ENCODE measurements at places on chromosomes 12 and 14.

- no peak for DNase-seq
These were observed 21.1 kb downstream of the CHFR start for GRCh38 chr12:132866251-132866828.

DNA sequence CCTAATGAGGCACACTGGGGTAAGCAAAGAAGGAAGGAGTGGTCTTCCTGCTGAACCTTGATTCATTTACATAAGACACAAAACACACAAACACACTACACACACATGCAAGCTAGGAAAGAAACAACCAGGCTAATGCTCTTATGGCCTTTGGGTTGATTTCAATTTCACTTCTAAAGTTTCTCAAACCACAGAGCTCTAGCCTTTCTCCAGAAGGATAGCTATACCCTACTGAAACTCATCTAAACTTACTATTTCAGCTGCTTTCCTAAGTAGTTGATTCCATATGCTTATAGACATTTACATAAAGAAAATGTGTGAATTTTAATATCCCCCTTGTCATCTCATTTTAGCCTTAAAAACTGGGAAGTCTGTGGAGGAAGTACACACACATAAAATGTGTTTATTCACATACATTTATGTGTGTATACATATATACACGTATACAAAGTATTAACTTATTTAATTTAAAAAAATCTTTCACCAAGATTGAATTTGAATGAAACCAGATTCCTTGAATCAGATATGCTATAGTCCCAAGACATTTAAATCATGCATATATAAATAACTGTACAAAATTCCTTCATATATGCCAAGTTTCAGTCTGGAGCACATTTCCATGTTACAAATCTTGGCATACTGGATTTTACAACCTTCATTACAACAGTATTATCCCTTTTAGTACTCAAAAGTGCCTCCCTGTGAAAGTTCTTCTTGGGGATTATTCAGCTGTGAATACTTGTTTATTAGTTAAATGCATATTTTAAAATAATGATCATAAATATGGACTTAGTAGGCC lies 231.8 kb upstream of the NPAS3 start:
- no peak for DNase-seq

GRCh38 chr14:100393906-100394732 lies 71.0 kb downstream of the SLC25A47 start:
- DNase-seq, result no peak

DNA sequence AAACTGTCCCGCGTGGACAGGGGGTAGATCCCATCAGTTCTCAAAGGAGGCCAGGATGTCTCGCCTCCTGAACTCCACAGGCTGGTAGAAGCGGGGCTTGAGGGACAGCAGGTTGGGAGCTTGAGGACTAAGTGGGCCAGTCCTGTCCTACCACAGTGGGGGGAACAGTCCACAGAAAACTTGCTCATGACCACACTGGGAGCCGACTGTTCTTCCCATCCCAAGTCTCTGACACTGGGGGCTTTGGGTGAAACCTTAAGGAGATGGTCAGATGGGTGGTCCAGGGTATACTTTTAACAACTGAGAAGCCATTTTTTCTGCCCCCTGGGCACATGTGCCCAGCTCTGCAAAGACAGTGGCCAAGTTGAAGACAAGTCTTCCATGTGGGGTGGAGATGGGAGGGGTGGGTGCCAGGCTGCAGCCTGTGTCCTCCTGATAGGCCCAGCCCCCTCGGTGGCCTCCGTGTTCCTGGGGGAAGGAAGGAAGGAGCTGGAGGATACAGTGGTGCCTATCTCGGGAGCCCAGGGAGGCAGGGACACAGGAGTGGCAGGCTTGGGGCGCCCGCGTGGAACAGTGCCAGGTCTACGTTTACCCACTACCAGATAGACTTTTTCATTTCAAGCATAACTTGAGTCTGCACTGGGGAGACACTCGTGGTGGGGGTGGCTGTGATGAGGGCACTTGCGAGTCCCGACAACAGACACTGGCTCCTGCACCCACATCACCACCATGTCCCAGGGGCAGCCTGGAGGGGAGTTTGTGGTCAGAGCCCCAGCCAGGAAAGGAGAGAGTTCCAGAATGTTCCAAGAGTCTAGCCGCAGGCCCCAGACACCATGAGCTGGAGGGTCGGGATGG lies 14.7 kb downstream of the RHOF start:
- DNase-seq, result no peak

DNA sequence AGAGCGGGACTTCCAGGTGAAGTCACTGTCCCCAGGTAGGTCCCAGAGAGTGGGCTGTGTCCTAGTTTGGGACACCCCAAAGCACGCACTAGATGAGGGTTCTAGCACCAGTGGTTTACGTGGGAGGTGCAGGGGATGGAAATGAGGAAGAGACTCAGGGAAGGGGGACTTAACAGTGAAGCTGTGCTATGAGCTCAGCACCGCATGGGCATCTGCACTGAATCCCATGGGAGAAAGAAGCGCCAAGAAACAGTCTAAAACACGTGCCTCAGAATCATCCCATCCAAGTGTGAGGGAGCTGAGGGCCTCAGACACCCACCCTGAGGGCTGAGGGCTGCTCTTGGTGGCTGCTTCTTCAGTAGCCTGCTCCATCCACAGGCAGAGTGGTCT lies 71.5 kb upstream of the ZFP36L1 start:
- DNase-seq, result no peak

DNA sequence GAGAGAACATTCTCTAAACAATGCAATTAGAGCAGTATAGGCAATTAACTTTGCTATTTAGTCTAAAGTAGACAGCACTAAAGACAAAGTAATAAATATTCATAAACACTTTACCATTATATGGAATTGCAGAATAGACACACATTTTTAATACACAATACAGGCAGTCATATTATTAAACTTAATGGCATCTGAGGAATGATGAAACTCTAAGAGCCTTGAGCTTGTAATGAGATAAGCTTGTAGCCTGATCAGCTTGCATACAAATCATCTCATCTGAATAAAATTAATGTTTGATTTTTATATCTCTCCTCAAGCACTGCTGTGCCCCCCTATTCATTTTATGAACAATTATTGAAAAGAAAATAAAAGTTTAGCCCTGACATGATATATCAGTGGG lies 107.6 kb downstream of the MGAT4C start:
- no peak for DNase-seq

DNA sequence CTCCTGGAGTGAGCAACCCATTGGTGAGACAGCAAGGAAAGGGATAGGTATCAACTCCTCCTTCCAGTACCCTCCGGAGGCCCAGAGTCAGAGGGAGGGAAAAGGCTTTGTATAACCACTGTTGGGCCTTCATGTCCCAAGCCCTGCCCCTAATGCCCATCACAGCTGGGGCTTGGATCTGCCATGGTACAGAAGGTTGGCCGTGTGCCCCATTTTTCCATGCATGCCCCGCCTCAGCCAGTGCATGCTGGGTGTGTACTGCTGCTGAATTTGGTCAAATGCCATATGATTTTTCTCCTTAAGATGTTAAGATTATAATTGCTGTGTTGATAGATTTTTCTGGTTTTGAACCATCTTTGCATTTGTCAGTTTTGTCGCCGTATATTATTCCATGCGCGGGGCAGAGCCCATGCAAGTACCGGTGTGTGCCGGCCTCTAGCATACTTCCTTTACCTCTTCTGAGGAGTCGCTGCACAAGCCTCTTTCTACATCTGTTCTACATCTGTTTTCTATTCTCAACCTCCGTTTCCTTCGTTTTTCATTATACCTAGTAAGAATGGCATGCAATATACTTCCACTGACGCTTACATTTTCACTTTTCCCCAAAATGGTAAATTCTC lies 26.6 kb downstream of the PPP2R5C start:
- DNase-seq, result no peak

- no peak for DNase-seq
These were observed 8.0 kb downstream of the DGKA start for GRCh38 chr12:55938826-55939501.

DNA sequence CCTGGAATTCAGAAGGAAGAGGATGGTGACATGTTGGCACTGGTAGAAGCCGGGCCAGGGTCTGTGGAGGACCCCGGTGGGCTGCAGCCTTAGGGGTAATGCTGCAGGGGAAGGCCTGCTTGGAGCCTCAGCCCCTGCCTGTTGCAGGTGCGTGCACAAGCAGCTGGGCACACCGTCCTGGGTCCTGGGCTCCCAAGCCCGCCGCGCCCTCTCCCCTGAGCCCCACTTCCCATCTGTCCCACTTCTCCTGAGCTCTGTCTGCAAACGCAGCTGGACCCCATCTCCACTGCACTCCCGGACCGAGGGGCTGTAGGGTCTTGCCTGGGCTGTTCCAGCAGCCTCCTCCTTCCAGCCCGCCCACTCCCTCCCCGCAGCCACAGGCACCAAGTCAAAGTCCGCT lies 116.8 kb downstream of the GLT1D1 start:
- no peak for DNase-seq

GRCh38 chr12:113936460-113936859 lies 29.7 kb downstream of the RBM19 start:
- DNase-seq, result no peak

DNA sequence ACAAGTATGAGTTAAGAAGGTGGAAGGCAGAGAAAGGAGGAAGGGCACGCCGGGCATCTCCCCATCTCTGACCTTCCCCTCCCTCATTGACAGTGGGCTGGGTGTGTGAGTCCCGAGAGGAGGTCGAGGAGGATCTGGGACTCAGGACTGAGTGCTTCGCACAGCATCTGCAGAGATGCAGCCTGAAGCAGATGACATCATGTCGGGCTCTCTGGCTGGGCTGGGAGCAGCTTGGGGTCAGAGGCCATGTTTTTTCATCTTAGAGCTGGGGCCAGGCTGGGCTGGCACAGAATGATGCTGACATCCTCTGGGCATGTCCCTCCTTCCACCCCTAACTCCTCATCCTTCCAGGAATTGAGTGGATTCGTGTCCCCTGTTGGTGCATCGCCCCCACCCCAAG lies 43.5 kb downstream of the CMKLR1 start:
- no peak for DNase-seq

DNA sequence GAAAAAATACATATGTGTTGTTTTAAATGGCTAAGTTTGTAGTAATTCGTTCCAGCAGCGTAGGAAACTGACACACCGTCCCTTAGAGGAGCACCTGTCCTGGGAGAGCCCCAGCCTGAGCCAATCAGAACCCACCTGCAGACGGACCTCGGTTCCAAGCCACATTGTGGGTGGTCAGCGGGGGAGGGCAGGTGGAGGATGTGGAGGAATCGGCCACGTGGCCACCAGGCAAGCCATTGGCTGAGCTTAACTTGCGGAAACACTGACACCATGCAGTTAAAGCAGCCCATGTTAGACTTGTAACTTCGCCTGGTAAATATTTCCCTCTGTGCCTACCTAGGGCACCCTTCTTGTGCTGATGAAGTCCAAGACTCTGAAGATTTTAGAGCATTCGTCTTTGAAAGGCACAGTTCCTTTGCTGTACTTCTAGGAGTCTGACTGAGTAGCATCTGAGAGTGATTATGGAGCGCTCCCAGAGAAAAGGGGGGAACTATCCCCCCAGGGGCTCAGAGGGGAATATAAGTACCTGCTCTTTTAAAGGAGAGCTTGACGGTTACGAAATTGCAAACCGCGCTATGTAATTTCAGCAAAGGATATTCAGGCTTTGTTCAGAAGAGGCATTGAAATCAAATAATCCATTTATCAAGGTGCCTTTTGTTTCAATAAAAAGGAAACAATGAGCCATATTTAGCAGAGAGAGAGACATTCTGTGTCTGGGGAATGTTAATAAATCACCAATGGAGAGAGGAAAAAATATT lies 135.7 kb downstream of the TMEM132C start:
- DNase-seq, result no peak

DNA sequence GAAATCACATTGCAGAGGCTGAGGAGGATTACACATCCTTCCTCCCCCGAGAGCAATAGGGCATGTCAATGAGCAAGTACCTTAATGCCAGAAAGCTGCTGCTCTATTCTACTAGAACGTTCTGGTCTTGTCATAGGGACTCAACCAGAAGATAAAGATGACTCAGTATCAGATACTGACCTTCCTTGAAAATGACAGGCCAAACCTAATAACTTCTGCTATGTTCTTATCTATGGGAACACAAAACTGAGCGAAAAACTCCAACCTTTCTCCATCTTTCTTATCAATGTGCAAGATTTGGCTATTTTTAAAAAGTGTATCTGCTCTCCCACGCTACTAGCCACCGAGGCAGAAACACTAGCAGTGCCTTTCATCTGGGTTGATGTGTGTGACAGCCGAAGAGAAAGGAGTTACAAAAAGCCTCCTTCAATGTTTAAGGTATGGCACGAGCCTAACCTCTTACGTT lies 5.5 kb downstream of the CCDC92 start:
- DNase-seq, result no peak

- no peak for DNase-seq
These were observed 52.6 kb downstream of the GALC start for GRCh38 chr14:87940382-87940781.

DNA sequence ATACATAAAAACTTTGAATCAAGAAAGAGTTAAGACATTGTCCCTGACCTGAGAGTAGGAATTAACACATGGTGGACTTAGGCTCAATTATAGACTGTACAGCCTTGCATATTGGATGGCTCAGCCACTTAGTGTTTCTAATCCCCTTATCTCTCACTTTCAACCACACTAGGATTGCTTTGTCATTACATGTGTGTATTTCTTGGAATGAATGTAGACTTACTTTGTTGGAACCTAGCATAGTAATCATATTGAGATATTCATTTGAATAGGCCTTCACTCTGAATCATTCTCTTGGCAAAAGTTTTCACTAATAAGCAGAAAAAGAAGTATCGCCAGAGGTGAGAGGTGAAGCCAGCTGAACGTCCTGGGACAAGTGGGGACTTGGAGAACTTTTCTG lies 1973.9 kb upstream of the FLRT2 start:
- no peak for DNase-seq

GRCh38 chr12:128026696-128027574 lies 240.0 kb upstream of the TMEM132C start:
- DNase-seq, result no peak

DNA sequence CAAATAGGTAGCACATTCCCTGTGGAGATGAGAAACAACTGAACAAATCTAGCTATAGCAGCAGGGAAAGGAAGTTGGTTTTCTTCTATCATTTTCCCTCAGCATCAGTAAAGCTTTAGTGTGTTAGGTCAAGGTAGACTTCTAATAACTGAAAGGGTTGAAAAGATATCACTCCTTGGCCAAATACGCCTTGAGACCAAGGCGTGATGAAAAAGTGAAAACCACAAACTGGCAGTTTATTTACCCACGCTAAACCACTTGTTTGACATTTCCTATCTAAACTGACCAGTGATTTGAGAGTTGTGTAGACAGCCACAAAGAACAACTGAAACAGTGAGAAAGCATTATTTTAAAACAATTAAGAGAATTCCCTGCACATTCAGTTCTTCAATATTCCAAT lies 99.6 kb upstream of the SOX5 start:
- DNase-seq, result no peak

DNA sequence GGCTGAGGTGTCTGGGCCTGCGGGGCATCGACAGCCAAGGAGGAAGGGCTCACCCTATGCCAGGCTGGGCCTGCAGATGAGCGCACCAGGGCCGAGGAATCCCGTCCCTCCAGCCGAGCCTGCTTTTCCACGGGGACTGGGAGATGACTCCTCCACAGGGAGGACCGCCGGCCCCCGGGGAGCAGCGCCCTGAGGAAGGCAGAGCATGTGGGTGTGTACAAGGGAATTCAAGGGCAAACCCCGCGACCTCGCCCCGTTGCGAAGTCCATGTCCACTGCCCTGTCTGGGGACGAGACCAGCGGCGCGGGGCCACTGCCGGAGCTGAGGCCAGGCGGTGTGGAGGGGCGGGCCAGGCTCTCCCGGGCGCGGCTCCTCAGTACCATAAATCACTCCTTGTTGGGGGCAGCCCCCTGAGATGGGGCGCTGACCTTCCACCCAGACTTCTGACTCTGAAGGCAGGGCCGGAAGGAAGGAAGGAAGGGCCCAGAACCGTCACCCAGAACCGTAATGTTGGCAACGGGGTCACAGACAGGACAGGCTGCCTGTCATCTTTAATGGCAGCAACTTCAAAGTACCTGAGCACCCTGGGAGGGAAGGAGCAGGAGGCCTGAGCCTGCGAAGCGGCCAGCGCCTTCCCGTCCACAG lies 52.5 kb downstream of the RNF34 start:
- DNase-seq, result no peak
